ENCODE measurements at places on chromosomes 7 and 10.
A peak's percentile ranks its signal among the peaks of the same experiment; 100 is the strongest.

DNA sequence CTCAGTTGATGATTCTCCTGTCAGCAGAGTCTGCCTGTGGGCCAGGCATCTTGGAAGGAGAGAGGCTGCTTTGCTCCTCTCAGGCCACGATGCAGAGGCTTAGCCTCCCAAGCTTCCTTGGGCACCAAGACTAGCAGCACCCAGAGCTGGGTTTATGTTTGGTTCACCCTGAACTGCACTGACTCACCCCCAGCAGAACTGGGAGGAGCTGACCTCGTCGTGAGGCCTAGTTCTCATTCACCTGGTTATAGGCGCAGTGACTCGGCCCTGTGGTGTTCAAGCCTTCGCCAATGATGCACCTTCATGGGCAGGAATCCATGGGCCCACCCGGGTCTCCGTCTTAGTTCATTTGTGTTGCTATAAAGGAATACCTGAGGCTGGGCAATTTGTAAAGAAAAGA, 122.0 kb upstream of the ZNF438 start:
- no peak for DNase-seq

GRCh38 chr10:102645388-102645740, 1.1 kb downstream of the TRIM8 start:
- peak; percentile 76 for DNase-seq

DNA sequence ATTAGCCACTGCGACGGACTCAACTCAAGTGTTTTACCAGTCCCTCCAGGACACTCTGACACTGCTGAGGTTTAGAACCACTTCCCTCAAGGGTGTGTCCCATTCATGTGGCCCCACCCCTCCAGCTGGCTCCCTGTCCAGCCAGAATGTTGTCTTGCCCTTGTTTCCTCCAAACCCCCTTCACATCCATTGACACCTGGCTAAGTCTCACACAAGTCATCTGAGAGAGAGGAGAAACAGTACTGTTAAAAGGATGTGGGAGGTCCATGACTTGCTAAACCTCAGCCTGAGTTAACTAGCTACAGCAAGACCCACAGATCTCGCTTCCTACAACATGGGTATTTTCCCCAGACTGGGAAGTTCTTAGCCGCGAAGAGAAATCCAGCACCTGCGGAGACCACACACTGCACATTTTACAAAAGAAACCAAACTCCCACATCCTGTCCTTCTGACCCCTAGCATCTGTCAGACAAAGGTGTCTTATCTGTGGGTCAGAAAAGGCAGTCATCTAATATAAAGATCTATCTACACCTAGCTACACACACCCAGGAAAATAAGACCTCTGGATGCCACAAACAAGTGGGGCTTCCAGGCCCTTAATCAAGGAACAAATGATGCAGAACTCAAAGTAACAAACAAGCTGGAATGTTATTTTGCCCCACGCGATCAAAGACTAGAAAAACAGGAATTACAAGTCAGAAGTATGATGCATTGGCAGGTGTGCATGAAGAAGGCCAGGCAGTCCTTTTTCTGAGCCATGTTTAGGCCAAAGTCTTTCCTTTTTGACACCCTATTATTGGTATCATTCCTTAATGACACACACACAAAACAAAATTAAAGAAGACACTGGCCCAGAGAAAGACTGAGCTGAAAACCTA, 13.9 kb downstream of the OSBPL3 start:
- DNase-seq, result peak; percentile 47

DNA sequence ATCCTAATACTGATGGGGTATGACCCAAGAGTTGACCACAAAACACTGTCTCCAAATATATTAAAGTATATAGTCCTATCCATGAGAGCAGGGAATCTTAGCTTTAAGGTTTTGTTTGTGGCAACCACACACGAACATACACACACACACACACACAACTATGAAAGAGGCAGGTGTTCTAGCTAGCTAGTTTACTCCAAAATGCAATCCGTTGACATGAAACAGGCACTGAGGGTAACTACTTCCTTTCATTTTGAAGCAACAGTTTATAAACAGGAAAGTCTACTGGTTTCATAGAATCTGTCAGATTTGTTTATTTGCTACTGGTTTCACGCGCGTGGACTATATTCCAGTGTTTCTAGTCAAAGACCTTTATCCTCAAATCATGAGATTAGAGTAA, 14.8 kb downstream of the HTR5A start:
- DNase-seq, result no peak

GRCh38 chr7:131106681-131107336, 220.9 kb upstream of the MKLN1 start:
- peak; percentile 72 for DNase-seq

- no peak for DNase-seq
Observed at GRCh38 chr7:31043051-31043471, 9.0 kb upstream of the ADCYAP1R1 start.

All from CD4-positive, alpha-beta T cell treated with Interleukin-15 for 1 hour (primary cell).